ENCODE measurements at places on chromosomes 1 and 21. TPM values are rescaled to one million over a fixed set of nuclear protein-coding genes. Genes with fewer than 3 reads are reported as not detected.

- peaks cover 28% of the 10 kb centered on the region for H3K36me3 ChIP-seq
- DNase-seq, result no peak
- peaks cover 9% of the 10 kb centered on the region for H3K27me3 ChIP-seq
- no peak overlapping the region for H3K27ac ChIP-seq
Measured at GRCh38 chr1:91799863-91800262, 86.1 kb downstream of the TGFBR3 start.

GRCh38 chr1:81547261-81547911, 253.3 kb upstream of the ADGRL2 start:
- DNase-seq, result no peak
- no peaks in the 10 kb centered on the region for H3K36me3 ChIP-seq
- H3K4me3 ChIP-seq, result no peak overlapping the region
- H3K4me1 ChIP-seq, result peaks cover 29% of the 10 kb centered on the region
- no peak overlapping the region for H3K27ac ChIP-seq
- no peaks in the 10 kb centered on the region for H3K27me3 ChIP-seq

BMP8A gene
- total RNA-seq, result not detected

SLC30A7 gene
- total RNA-seq, result 33.2 TPM

CYYR1 gene
- 88.6 TPM for total RNA-seq

REG4 gene
- not detected for total RNA-seq
